Prostate gland (tissue), 2 donors: ENCODE measurements at places on chromosomes 2 and 18. TPM values are rescaled to one million over a fixed set of nuclear protein-coding genes. Genes with fewer than 3 reads are reported as not detected.

TRIM54 gene
- 17.9 TPM for total RNA-seq

COL4A3 gene
- total RNA-seq: 3.5 TPM

MZT2A gene
- 173 TPM for total RNA-seq

LINC00305 gene
- total RNA-seq: not detected

TUBA4B gene
- not detected for total RNA-seq

TMEM178A gene
- total RNA-seq: 2.6 TPM

ABCG8 gene
- 0.57 TPM for total RNA-seq
